ENCODE measurements at places on chromosomes 6 and 20.

DNA sequence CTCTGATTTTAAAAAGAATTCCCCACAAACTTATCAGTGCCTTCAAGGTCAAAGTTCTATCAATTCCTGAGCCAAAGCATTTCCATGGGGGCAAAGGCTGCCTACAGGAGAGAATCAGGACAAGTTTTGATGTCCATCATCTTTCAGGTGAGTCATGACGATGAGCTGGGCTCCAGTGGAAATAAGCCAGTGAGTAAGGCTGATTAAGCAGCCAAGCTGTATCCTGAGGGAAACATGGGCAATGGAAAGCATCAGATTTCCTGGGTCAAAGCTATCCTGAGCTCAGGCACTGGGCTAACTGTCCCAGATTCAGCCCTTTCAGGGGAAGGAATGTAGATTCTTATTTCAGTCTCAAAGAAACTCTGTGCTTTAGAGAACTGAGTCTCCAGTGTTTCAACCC, 377.4 kb downstream of the CD109 start:
- no peak for DNase-seq

- DNase-seq = no peak
Observed at GRCh38 chr6:56868687-56869086, 86.2 kb upstream of the BEND6 start.

- no peak for DNase-seq
Observed at GRCh38 chr6:134689641-134690040, 260.3 kb downstream of the ALDH8A1 start.

DNA sequence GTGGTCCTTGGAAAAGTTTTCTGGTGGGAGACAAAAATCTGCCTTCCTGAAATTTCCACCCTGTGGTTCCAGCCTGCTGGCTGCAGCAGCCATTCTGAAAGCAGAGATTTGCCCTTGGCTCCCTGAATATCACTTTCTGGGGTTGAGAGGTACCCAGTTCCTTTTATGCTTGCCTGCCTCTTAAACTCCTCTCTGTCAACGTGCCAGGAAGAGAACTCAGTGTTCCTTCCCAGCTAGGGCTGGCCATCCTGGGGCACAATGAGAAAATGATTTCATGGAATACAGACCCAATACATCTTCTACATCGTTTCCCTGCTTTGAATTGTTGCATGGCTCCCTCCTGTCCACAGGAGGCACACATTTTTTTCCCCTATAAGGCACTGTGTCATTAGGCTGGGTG, 1.6 kb upstream of the DSN1 start:
- no peak for DNase-seq

DNA sequence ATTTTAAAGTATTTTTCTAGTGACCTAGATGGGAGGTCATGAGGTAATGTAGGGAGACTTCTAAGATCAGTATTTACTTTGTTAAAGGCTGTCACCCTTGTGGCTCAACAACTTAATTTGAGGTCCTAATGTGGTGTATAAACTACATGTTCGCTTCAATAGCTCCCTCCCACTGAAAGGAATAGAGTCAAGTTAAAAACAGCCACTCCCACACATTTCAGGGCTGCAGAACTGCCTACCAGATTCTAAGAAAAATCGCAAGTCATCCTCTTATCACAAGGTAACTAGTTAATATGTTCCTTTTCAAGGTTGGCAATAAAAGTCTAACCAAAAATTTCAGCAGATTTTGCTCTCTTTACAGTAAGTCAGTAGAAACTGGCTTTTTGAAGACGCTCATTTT, 15.1 kb downstream of the GSTA1 start:
- DNase-seq = no peak

DNA sequence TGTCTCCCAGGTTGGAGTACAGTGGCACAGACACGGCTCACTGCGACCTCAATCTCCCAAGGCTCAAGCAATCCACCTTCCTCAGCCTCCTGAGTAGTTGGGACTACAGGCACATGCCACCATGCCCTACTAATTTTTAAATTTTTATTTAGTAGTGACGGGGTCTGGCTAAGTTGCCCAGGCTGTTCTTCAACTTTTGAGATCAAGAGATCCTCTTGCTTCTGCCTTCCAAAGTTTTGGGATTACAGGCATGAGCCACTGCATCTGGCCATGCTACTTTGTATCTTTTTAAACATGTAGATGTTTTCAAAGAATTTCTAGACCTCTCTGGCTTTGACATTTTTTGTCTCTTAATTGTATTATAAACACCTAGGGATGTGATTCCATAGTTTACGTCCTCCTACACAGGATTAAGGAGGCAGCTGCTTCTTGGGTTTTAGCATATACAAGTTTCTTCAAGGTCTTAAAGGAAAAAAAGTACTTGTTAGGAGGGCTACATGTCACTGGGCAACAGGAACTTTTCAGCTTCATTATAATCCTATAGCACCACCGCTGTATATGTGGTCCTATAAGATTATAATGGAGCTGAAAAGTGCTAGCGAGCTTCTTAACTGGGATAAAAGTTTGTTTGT, 1.3 kb downstream of the ADAT2 start:
- DNase-seq = no peak

GRCh38 chr20:24953209-24953575, 4.1 kb downstream of the CST7 start:
- DNase-seq = no peak

GRCh38 chr20:4069751-4070150, 54.4 kb upstream of the RNF24 start:
- no peak for DNase-seq

GRCh38 chr6:25635886-25636317, 16.1 kb upstream of the SCGN start:
- peak; percentile 76 for DNase-seq

DNA sequence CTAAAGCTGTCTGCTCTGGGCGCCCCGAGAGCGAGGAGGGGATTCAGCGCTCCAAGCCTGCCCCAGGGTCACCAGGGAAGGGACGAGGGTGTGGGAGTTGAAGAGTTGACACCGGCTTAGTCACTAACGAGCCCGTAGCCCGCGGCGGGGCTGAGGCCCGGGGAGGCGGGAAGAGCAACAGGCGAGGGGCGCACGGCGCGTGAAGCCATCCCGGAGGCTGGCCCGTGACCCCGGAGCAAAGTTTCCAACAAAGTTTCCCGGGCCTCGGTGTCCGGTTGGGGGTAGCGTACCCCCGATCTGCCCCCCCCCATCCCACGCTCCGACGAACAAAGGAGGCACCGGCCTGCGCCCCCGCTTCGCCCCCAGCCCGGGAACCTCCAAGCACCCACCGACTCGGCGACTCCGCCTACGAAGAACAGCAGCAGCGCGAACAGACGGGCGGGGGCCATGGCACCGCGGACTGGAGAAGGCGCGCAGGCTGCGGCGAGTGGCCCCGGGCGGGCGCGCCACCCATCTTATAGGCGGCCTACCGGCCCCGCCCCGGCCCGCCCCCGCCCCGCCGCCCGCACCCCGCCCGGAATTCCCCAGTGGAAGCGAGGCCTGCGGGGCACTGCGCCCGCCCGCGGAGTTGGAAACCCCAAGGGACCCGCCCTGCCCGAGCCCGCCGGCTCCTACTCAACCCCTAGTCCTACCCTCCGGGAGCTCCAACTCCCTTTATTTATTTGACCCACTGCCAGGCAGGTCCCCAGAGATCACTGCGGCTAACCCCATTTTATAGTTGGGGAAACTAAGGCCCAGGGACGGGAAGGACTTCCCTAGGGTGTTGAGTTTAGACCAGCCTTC, at the start of gene SDC4:
Gene SDC4, minus strand, starts transcription at position 489 of the 843 bp plus-strand sequence. Its CDS starts 40 bp downstream, at position 449.
- DNase-seq = no peak

GRCh38 chr6:116483616-116484015, 22.4 kb downstream of the CALHM6 start:
- DNase-seq = no peak

GRCh38 chr6:149888093-149888492, 9.8 kb downstream of the RAET1E start:
- no peak for DNase-seq

- DNase-seq = no peak
Observed at GRCh38 chr6:167937948-167938911, 59.2 kb upstream of the KIF25 start.

DNA sequence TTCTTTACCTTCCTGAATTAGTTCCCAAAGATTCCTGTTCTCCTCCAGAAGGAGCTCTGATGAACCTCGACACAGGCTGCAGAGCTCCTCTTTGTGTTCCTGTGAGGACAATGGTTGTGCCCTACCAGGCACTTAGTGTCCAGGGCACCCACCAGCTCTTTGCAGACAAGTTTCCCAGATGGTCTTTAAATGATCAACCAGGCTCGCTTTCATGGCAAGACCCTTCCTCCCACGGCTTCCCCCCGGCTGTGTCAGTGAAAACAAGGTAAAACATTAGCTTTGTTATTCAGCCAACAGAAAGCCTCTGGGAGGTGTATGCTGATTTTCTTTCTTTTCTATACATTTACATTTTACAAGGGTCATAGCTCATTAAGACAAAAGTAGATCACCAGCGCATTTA, 32.3 kb upstream of the CNKSR3 start:
- peak; percentile 29 for DNase-seq

- DNase-seq = no peak
Observed at GRCh38 chr6:47242483-47243386, 67.0 kb downstream of the TNFRSF21 start.

DNA sequence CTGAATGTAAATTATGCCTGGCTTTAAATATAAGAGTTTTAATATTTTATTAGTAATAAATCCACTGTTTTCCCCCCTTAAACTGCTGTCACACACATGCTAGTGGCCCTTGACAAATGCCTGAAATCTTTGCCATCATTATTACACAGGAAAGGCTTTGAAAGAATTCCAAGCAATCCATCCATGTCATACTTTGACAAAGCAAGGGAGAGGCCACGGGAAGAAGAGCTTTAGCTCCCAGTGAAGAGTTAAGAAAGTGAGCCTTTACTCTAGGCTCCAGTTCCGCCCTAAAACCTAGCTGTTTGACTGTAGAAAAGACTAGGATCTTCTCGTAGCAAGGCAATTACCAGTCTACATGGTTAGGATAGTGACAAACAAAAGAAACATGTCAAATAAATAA, 147.9 kb downstream of the GMDS start:
- no peak for DNase-seq

- DNase-seq = no peak
Observed at GRCh38 chr6:130932921-130933320, 105.7 kb downstream of the SMLR1 start.

DNA sequence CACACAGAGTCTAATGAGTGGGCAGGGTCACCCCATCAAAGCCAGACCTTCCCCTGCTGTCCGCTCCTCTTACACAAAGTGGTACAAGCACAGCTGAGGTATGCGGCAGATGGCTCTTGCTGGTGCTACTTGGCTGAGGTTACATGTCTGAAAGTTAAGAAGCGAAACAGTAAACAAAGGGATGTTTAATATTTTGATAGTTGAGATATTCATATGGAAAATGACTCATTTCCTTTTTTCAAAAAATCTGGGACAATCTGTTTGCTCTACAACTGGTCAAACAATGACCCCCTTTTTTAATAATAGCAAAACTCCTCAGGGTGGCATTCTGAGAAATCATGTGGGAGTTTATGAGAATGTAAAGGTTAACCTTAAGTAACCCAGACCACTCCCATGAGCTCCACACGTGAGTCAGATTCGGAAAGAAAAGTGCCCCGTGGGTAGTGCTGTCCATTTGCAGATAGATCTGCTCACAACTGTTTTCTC, 245.3 kb downstream of the TBXT start:
- no peak for DNase-seq

- DNase-seq = no peak
Observed at GRCh38 chr6:80276861-80277260, 170.4 kb downstream of the BCKDHB start.

DNA sequence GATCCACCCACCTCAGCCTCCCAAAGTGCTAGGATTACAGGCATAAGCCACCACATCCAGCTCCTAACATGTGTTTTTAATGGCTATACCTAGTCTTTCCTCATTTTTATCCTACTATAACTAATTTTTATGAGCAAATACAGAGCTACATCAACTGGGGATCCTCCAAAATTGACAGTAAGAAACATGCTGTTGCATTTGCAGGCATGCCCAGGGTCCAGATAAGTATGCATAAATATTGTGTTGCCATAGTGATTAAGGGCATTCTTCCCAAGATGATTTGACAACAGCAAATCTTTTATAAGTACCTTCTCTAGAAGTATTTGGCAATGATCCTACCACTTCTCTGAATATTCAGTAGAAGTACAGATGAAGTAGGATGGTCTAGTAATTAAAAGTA, 41.9 kb upstream of the MOXD1 start:
- DNase-seq = no peak

- DNase-seq = no peak
Observed at GRCh38 chr6:157307661-157308060, 15.7 kb downstream of the TMEM242 start.

GRCh38 chr6:107491138-107491609, 1.3 kb downstream of the SOBP start:
- DNase-seq = peak; percentile 62

DNA sequence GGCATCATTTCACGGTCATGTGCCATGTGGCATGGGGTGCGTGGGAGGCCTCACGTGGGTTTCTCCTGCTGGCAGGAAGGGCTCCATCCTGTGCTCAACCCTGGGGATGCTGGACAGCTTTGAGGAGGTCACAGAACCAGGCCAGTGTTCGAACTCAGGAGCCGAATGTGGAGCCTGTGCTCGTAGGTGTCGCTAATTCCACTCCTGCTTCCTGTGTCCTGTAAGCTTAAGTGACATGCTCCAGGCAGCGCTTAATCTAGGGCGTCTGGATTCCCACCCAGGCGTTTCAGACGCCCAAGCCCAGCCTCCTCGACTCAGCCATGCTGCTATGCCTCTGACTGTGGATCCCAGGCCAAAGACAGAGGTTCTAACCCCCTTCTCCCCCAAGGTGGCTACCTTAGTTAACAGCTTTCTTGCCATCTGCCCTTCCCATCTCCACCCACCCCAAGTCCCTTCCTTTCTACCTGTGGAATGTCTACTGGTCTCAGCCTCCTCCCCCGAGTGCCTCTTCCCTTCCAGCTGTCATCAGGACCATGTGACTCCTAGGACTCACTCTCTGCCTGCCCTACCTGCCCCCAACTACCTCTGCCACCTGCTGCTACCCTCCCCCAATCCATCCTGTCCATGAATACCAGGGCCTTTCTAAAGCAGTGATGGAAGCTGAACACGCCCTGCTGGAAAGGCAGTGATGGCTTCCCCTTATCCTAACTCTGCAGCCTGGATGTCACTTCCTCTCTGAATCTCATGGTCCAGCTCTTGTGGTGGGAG, 255.1 kb downstream of the CDH26 start:
- DNase-seq = no peak

- no peak for DNase-seq
Observed at GRCh38 chr6:169221264-169221663, 32.4 kb downstream of the THBS2 start.

GRCh38 chr6:159844737-159845645, 44.9 kb downstream of the PNLDC1 start:
- no peak for DNase-seq

GRCh38 chr6:121338956-121339355, 4.7 kb upstream of the TBC1D32 start:
- DNase-seq = no peak
